Mesendoderm (in vitro differentiated cells): ENCODE measurements at places on chromosomes 2 and 18.

- peak; percentile 83 for DNase-seq
These were observed 145.1 kb downstream of the B3GNT2 start for GRCh38 chr2:62340994-62341484.

DNA sequence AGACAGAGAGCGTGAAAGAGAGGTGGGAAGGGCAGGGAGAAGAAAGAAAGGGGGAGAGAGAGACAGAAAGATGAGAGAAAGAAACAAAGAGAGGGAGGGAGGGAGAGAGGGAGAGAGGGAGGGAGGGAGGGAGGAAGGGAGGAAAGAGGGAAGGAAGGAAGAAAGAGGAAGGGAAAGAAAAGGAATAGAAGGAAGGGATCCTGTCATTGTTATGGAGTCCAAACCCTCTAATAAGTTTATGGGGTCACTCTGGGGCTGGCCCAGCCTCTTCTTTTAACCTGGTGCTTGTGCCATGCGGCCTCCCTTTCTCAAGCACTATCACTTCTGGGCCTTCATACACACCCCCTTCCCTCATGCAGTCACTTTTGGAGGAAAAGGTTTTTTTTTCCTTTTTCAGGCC, 58.5 kb downstream of the FAM161A start:
- DNase-seq, result no peak

GRCh38 chr18:7749510-7749981, 182.4 kb downstream of the PTPRM start:
- peak; percentile 50 for DNase-seq

DNA sequence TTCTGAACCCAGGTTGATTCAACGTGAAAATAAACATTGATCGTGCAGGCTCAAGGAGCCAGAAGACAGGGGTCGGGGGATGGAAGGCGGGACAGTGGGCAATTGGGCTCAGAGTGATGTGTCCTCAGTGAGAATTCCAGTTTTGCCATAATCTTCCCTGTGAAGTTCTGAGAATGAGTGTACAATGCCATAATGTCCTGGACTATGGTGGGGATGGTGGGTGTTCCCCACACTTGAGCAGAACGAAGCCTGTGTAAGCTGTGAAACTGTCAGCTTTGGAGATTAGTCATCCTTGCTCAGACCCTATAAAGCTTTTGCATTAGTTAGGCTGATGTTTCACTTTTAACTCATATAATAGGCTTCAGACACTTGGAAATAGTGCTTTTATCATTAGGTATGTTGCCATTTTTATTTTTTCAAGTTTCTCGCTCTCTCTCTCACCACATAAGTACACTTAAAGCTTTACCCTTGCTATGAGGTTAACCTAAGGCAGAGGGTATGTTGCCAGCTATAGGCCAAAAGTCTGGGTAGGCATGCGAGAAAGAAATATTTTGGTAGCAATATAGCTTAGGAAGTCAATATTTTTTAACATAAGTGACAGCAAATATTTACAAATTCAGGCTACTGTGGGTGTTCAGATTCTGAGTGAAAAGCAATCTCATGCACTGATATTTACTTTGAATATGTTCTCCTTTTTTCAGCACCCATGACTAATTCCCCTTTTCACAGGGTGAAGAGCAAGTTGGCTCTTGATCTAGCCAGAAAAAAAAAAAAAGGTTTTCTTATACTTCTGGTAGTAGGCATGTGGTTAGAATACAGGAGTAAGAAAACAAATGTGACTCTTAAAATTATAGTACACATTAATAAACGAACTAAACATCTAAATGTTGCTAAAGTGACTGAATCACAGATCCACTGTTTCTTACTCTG, 47.2 kb downstream of the CDC42EP3 start:
- no peak for DNase-seq

- no peak for DNase-seq
These were observed 54.2 kb downstream of the HK2 start for GRCh38 chr2:74887960-74888700.

DNA sequence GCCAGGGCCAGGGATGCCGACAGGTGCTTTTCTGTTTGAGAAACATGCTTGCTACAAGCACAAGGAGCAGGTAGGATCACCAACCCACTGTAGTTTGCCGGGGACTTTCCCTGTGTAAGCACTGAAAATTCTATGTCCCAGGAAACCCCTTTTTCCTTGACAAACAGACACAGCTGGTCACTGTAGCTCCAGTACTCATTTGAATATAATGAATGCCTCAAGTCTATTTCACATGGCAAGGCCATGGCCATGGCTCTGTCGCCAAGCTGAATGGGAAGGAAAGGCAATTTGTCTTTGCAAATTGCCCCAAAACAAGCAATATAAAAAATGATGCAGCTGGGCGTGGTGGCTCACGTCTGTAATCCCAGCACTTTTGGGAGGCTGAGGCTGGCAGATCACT, 49.6 kb upstream of the IGFBP2 start:
- DNase-seq, result no peak

- DNase-seq, result no peak
These were observed 93.0 kb upstream of the CHST9 start for GRCh38 chr18:27278131-27278530.

DNA sequence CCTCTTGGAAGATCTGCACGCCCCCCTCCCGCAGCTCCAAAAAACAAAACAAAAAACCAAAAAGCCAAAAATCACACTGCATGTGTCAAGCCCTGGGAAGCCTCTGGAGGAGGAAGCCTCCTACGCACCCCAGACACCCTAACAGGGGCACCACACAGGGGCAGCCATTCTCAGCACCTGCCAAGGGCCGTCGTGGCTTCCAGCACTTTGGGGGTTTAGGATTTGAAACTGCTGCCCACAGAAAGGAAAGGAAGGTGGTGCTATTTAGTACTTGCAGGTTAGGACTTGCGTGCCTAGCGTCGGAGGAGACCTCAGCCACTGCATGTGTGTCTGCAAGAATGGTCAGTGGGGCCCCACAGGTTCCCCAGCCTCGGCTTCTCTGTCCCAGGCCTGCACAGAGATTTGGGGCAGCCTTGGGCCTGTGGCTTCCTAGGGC, 419 bp upstream of the GPR55 start:
- DNase-seq, result no peak

DNA sequence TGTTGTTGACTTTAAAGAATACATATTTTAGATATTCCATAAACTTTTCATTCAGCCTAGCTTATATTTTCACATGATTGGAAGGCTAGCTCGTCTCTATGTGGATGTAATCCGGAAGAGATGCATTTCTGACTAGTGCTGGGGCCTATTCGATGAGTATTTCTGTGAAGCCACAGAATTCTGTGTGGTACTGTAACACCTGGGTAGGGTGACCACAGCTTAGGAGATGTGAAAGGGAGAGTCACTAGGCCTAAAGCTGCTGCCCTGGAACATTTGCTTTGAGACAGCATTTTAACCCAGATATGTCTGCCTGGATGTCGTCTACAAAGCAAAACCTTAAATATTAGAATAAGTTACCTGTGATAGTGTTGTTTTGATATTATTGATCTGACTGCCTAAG, 83.5 kb downstream of the ZNF236 start:
- DNase-seq, result no peak

GRCh38 chr18:8416212-8417019, 192.8 kb upstream of the RAB12 start:
- peak; percentile 38 for DNase-seq
